Transverse colon (tissue), 4 donors: ENCODE measurements at places on chromosomes 12 and 14.

DNA sequence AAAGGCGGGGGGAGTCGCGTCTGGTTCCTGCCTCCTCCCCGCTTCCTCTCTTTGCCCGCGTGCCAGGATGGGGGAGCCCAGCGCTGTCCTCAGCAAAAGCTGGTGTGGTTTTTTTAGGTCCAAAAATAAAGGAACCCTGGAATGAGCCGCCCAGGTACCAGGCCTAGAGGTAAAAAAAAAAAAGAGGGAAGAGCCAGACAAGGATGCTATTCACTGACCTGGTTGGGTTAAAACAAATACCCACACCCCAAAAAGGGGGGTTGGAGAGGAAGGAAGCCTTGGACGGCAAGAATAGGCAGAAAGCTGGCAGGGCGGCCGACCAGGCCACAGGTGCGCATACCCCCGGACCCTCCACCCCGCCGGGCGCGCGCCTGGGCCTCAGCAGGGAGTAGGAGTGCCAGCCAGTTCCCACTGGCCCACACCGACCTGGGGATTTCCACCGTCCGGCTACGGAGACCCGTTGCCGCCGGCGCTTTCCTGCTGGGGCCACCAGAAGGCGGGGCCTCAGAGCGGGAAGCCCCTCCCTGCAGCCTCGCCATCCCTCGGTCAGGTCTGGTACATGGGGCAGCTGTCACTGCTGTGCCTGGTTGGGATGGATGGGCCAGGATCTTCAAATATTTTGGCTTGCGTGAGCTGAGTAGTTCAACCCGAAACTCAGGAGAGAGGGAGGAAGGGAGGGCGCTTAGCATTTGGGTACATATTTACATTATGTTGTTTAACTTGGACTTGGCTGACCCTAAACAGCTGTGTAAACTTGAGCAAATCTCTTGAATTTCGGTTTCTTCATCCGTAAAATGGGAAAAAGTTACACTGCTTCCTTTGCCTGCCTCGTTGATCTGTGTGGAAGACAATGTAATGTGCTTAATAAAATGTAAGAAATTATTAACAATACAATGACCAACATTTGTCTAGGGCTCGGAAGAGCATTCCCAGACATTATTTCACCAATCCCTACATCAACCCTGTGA, 5.4 kb upstream of the IRF2BPL start:
- DNase-seq: peak; percentile 89

DNA sequence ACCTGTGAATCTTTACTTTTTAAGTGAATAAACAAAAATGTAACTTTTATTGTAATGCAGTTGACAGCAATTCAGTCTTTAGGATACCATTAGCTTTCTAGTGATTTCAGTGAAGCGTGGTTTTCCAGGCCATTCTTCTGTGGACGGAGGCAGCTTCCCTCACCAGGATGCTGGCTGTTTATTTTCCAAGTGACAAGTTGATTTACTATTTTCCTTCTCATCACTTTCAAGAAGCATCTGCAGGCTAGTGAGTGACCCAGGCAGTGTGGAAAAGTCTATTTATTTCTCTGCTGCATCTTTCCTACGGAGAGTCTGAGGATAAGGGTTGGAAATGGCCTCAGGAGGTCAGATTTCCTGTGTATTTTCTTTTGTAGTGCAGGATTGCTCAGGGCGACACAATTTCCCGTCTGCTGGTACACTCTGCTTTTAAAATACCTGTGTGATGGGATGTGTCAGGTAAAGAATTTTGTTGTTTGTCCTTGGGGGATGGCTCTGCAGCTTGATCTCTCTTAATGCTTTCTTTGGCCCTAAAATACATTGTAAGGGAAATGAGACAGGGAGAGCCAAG, 467.8 kb downstream of the NRXN3 start:
- no peak for DNase-seq

GRCh38 chr12:73159954-73160353, 887.8 kb downstream of the TRHDE start:
- no peak for DNase-seq

- DNase-seq: peak; percentile 32
These were observed 10.0 kb downstream of the CDCA4 start for GRCh38 chr14:105010891-105011291.

DNA sequence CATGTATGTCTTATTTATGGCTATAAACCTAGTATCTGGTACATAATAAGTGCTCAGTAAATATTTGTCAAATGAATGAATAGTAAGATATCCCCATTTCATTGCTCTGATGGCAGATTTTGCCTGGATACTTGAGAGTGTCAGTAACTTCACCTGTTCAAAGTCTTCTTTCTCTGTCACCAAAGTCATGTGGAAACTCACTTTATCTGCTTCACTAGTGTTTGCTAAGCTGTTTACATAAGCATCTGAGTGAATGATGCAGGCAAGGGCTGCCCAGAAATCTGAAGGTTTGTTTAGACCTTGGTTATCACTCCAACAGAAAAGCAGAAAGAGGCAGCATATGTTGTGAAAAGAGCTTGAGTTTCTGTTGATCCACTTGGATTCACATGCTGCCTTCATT, 4.3 kb downstream of the OR4E1 start:
- no peak for DNase-seq

- DNase-seq: no peak
These were observed 5.1 kb upstream of the LTA4H start for GRCh38 chr12:96040305-96041133.

GRCh38 chr14:60327447-60328331, 78.7 kb downstream of the PPM1A start:
- DNase-seq: peak; percentile 60

GRCh38 chr12:66087365-66087943, 43.1 kb downstream of the LLPH start:
- DNase-seq: peak; percentile 62
